ENCODE measurements at places on chromosomes 5 and 9.

DNA sequence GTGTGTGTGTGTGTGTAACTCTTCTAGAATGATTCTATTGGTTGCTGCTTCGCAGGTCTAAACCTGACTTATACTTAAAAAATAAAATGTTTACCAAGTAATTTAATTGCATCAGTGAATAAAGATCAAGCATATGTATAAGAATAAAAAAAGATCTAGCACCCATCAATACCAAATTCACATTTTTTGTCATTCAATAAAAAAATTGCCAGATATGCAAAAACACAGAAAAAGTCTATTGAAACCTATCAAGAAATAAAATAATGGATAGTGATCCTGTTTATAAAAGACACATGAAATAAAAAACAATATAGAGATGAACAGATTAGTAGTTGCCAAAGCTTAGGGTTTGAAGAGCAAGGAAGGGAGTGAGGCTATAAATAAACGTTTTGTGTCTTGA, 2095.0 kb upstream of the ACO1 start:
- no peak for DNase-seq

GRCh38 chr5:32991421-32991815, 280.3 kb downstream of the NPR3 start:
- DNase-seq = no peak

- DNase-seq = no peak
Observed at GRCh38 chr9:21096172-21096900, 18.6 kb upstream of the IFNB1 start.

DNA sequence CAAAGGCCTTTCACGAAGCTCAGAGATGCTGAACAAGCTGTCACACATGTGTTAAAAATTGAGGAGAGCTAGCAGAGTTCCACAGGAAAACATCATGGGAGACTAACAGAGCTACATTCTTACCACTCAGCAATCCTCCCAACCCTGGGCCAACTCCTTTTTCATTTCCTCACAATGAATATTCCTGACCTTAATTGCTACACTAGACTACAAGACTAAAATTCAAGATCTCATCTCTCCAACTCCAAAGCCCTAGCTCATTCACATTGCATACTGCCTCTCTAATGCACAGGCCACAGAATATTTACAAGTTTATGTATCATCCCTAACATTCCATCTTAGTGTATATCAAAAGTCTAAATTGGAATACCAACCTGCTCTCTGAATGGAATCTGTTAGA, 21.2 kb downstream of the ERMP1 start:
- DNase-seq = no peak

- no peak for DNase-seq
Observed at GRCh38 chr5:54317511-54318260, 7.3 kb upstream of the ARL15 start.

DNA sequence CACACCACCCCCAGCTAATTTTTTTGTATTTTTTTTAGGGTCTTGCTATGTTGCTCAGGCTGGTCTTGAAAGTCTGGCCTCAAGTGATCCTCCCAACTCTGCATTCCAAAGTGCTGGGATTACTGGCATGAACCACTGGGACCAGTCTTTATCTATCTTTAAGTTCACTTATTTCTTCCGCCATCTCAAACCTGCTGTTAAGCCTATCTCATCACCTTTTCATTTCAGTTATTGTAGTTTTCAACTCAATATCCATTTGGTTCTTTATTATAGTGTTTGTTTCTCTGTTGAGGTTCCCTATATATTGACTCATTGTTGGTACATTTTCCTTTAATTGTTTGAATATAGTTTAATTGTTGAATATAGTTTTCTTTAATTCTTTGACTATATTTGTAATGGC, 48.1 kb downstream of the GALNT12 start:
- no peak for DNase-seq

GRCh38 chr9:125183054-125183453, 6.5 kb downstream of the PPP6C start:
- no peak for DNase-seq

DNA sequence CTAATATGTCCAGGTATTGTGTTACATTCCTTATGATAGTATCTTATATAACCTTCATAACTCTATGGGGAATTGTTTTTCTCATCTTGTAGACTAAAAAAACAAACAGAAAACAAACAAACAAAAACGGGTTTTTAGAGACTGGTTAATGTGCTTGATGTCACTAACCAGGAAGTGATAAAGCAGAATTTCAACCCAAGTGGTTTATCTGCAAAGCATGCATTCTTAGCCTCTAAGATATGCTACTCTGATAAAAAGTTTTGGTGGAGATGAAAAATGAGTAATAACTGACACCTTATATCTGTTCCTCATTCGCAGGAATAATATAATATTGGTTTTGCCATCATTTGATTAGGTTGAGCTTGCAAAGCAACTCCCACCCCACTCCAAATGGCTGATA, 53.4 kb downstream of the PUM3 start:
- no peak for DNase-seq
